Activated CD4-positive, alpha-beta T cell treated with anti-CD3 and anti-CD28 coated beads, Interleukin-2, amount 10 ng/mL, durations not matched to agents 7 days and 5 days (primary cell): ENCODE measurements at places on chromosomes 3 and 15.
A peak's percentile ranks its signal among the peaks of the same experiment; 100 is the strongest.

DNA sequence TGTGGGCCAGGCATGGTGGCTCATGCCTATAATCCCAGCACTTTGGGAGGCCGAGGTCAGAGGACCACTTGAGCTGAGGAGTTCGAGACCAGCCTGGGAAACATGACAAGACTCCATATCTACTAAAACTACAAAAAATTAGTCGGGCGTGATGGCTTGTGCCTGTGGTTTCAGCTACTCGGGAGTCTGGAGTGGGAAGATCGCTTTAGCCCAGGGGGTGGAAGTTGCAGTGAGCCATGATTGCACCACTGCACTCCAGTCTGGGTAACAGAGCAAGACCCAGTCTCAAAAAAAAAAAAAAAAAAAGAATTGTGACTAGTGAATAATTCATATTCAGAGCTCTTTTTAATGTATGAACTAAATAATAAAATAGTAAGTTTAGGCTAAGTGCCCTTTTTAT is 87.8 kb upstream of the TSEN2 start:
- no peak for DNase-seq

DNA sequence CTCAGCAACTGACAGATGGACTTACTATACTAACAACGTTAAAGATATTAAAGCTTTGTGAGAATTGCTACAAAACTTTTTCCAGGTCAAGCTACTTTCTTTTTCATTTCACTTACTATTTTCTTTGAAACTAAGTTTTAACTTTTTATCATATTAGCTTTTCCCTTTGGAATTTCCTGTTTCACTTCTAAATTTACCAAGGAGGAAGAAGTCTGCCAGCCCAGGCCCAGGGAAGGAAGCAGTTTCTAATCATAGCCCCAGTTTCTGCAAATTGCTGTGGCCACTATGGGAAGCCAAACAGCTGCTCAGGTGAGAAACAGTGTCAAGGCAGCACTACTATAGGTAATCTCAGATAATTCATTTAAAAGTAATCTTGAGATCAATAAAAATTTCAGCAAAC is 18.4 kb downstream of the CYFIP1 start:
- DNase-seq = no peak

GRCh38 chr3:38214560-38214959 is 49.2 kb downstream of the OXSR1 start:
- DNase-seq = no peak

DNA sequence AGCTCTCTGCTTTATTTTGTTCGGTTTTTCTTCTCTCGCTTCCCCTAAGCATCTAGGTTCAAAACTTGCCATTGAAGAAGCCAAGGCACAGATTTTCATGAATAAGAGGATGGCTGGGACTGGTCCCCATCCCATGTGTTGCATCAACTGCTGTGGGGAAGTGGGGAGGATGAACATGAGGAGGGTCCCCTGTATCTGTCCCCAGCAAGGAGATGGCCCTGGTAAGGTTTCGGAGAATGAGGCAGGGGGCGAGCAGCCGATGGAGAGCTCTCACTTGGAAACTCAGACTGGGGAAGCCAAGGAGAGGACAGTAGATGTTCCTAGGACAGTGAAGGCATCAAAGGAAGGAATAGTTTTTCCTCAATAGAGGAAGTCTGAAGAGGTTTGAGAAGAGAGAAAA is 142.0 kb upstream of the ATP2B2 start:
- DNase-seq = no peak

GRCh38 chr3:71099997-71100719 is 483.4 kb downstream of the FOXP1 start:
- DNase-seq = no peak

GRCh38 chr3:65231544-65231943 is 543.7 kb upstream of the ADAMTS9 start:
- DNase-seq = no peak

DNA sequence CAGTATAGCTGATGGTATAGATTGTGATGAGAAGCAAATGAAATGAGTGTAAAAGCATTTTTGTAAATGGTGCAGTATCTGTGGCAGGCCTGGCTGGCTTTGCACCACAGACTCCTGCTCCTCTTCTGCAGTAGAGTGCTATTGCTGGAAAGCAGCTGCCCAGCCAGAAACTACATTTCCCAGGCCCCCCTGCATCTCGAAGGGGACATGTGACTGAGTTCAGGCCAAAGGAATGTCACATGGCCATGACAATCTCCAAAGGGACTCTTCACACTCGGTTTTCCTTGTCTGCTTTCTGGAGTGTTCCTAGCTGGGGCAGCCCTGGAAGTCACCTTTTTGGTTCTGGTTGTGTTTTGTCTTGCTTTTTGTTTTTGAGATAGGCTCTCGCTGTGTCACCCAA is 277.1 kb downstream of the SUCLG2 start:
- DNase-seq = no peak

- DNase-seq = no peak
Measured at GRCh38 chr3:98890965-98891910, 10.3 kb downstream of the DCBLD2 start.

DNA sequence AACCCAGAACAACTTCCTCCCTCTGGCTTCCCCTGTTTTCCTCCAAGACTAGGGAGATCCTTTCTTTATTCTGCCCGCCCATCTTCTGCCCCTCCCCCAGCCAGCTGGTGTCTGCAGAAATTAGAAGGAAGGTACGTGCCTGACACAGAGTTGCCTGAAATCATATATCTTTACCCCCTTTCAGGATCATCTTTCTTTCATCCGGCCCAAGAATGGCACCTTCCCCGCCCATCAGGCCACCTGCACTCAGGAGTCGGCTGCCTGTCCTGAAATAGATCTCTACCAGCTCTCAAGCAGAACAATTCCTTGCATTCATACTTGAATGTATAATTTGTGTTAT is 133.7 kb downstream of the VGLL4 start:
- no peak for DNase-seq

DNA sequence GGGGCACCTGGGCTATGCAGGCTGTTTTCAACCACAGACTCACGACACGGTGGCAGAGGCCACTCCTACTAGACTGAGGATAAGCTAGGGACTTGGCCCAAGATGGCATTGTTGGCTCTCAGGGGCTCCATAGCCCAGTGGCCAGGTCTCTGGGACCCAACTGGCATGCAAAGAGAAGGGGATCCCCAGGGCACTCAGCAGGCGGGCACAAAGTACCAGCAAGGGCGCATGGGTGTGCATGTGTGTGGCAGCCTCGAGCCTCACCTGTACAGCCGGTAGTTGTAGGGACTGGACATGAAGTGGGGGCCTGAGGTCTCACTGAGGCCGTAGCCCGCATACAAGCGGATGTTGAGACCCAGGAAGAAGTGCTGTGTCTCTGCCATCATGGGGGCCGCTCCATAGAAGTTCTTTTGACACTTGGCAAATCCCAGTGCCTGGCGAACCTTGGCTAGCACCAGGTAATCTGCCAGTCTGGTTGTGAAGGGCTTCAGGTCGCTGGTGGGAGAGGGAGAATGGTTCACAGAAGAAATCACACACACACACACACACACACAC is 30.2 kb downstream of the IDH3A start:
- DNase-seq = no peak

GRCh38 chr15:86568378-86568777 is 488.7 kb downstream of the AGBL1 start:
- no peak for DNase-seq

DNA sequence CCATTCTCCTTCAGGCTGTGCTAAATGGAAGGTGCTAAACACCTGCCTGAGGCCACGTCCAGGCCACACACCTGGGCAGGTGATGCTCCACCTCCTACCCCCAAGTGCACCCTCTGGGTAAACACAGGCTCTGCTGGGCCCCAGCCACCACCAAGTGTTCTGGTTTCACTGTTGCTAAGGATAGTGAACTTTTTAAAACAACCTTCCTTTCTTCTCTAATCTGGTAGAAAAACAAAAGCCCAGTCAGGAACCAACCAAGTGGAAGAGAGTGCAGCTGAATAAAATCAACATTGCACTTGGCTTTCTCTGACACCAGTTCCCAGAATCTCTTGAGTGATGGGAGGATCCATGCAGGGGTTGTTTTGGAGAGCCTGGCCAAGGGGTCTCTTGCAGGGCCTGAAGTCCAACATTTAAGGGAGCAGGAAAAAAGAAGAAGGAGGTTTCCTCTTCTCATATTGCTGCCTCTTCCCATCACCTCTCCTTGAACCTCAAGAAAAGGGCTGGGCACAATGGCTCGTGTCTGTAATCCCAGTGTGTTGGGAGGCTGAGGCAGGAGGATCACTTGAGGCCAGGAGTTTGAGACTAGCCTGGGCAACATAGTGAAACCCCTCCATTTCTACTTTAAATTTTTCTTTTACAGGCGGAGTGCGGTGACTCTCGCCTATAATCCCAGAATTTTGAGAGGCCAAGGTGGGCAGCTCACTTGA is 26.2 kb upstream of the ATP13A3 start:
- DNase-seq = no peak

- DNase-seq = no peak
Measured at GRCh38 chr3:55692295-55692956, 205.3 kb upstream of the WNT5A start.

DNA sequence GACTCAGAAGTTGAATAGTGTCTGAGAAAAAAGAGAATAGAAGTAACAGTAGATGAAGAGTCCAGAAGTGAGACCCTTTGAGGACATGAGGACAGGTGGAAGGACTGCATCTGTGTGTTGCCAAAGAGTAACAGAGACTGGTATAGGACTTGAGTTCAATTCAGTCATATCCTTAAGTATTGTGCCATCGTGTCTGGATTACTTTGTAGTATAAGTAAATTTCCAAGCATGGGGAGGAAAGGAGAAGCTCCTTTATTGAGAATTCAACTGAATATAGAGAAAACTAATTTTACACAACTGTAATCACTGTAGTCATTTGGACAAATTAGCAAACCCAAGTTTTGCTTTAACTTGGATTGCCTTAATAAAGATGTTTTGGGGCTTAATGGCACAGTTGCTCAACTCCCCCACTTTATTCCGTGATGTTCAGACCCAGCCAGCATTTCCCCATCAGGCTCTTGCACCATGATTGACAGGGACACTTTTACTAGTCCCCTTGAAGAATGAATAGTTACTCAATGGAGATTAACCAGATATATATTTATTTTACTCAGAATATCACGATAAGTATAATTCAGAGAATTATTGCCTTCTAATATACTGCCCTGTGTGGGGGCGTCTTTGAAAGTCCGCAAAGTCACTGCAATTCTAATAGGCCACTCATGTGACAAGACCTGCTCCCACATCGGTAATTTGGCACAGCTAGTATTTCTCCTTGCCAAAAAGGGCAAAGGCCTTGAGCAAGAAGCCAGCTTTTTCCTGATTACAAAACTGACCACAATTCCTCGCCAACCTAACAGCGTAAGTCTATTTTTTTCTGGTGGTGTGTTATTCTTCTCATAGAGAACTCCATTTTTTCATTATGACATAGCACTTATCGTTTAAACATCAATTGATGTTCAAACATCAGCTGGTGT is 61.3 kb downstream of the PPARG start:
- no peak for DNase-seq

DNA sequence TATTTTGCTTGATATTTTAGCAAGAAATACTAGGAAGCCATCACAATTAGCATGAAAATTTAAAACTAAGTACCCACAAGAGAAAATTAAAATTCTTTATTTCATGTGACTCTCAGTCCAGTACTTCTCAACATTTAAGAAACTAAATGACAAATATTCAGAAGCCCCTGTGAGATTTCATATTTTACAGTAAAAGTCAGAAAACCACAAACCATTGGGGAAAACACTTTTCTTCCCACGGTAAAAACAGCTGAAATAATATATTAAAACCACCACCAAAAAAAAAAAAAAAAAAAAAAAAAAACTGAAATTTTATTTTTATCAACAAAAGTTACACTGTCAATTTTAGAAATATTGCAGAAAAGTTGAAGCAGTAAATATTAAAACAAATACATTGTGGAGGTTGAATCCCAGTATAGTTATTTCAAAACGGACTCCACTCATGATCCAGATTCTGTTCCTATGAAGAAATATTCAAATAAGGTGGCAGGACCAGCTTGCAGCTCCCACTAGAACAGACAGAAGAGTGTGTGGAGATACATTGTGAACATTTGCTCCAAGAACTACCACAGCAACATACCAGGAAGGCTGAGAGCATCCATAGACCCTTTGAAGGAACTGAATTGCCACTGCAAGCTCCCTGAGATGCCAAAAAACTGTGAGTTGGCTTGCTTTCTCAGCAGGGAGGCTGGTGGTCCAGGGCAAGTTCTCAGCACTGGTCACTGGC is 308.2 kb downstream of the CTNNB1 start:
- DNase-seq = no peak

DNA sequence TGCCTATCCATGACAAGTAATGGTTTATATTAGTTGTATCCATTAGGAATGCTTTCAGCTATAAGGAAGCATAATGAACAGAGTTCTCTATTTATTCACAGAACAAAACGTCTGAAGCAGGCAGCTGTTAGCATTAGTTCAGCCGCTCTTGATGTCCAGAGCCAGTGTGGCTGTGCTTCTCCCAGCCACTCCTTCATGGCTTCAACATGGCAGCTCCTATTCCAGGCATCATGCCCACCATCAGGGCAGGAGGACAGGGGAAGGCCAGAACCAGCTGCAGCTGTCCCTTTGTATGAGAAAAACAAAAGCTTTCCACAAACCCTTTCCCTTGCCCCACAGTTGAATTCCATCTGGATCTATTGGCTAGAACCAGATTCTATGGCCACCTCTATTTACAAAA is 12.9 kb upstream of the SNRK start:
- DNase-seq = no peak

DNA sequence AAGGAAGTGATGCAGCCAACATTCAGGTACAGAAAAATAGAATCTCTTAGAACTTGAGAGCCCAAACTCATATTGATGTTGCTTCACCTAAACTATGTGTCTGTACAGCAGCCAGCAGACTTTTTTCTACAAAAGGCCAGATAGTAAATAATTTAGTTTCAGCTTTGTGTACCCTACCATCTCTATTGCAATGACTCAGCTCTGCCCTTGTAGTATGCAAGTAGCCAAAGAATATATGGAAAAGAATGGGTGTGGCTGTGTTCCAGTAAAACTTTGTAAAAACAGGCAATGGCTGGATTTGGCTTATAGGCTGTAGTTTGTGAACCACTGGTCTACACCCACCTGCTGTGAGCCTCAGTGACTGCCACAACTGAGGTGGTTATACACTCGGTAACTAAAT is 392.5 kb upstream of the RARB start:
- DNase-seq = no peak

DNA sequence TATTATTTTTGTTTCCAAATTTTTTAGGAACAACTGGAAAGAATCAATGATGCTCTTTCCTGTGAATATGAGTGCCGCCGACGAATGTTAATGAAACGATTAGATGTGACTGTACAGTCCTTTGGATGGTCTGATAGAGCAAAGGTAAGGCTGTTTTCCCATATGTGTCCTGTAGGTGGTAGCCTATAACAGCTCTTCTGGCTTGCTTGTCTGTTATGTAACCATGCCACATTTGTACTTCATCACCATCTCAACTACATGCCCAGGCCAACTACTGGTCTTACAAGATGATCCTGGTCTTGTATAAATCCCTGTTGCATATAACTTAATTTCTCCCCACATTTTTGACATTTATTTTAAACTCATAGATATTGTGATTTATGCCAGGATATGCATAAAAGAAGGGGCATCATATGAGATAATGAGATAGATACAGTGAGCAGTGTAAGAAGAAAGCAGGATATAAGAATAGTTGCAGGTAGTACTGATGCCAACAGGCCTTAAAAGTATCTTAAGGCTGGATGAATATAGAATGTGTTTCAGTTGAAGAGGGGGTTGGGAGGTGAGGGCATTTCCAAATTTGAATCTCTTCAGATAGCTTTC is 20.3 kb downstream of the FAM98B start:
- DNase-seq = peak; percentile 57

- no peak for DNase-seq
Measured at GRCh38 chr3:192957441-192958021, 39.9 kb upstream of the MB21D2 start.
